ENCODE measurements at places on chromosomes 6 and 20.

- no peak for DNase-seq
Measured at GRCh38 chr6:72422171-72422570, 199.7 kb upstream of the KCNQ5 start.

GRCh38 chr6:40599555-40599954 lies 12.4 kb upstream of the LRFN2 start:
- DNase-seq = no peak

GRCh38 chr20:58566981-58567380 lies 51.8 kb upstream of the APCDD1L start:
- DNase-seq = no peak

DNA sequence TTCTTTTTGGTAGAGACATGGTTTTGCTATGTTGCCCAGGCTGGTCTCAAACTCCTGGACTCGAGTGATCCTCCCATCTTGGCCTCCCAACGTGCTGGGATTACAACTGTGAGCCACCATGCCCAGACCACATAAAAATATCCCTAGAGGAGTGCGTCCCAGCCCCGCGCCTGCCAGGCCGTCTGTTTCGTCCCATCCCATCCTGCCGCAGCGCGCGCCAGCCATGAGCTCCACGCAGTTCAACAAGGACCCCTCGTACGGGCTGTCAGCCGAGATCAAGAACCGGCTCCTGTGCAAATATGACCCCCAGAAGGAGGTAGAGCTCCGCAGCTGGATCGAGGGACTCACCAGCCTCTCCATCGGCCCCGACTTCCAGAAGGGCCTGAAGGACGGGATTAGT lies 16.6 kb upstream of the AMD1 start:
- DNase-seq = no peak

DNA sequence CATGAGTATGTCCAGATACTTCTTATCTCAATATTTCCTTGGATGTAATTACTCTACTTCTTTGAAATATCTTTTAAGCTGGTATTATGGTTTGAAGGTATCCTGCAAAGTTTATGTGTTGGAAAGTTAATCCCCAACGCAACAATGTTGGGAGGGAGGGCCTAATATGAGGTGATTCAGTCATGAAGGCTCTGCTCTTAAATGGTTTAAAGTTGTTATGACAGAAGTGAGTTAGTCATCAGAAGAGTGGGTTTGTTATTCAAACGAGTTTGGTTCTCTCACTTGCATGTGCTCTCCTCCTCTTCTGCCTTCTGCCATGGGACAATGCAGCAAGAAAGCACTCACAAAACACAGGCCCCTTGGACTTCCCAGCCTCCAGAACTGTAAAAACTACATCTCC lies 176.3 kb downstream of the KCNQ5 start:
- no peak for DNase-seq

DNA sequence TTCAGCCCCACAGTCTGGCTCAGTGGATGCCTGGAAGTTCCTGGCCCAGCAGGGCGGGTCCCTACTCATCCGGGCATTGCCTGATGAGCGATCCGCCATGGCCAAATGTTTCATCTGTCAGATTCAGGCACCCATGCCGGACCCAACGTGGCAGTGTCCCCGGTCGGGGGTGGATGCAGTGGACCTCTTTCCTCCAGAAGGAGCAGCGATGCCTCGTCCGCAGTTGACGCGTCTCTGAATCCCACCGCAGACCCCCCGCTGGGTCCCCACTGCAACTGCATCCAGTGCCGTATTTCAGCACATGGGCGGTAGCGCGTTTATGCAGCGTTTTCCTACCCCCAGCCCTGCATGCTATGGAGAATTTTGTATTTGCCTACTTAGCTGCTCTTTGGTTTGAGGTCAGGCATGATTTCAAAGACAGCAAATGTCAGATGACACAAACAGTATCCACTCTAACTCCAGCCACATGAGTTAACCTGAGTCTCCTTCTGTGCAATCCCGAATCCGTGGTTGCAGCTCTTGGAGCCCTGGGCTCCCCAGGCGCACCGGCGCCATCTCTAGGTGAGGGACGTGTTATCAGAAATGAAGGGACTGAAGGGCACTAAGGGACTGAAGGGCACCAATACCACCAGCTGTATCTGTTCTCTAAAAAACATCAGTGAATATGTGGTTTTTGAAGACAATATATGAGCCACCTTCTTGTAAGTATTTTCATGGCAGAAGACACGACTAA lies 72.6 kb upstream of the THBS2 start:
- no peak for DNase-seq

- peak; percentile 84 for DNase-seq
Measured at GRCh38 chr6:30686009-30686907, at the start of gene PPP1R18. Gene PPP1R18, minus strand, starts transcription at chr6:30686645. Its CDS starts 627 bp downstream, at chr6:30686018.

GRCh38 chr6:42269553-42269952 lies 51.9 kb upstream of the MRPS10 start:
- DNase-seq = peak; percentile 18

GRCh38 chr6:136788069-136788902 lies 4.0 kb downstream of the MAP3K5 start:
- DNase-seq = no peak

DNA sequence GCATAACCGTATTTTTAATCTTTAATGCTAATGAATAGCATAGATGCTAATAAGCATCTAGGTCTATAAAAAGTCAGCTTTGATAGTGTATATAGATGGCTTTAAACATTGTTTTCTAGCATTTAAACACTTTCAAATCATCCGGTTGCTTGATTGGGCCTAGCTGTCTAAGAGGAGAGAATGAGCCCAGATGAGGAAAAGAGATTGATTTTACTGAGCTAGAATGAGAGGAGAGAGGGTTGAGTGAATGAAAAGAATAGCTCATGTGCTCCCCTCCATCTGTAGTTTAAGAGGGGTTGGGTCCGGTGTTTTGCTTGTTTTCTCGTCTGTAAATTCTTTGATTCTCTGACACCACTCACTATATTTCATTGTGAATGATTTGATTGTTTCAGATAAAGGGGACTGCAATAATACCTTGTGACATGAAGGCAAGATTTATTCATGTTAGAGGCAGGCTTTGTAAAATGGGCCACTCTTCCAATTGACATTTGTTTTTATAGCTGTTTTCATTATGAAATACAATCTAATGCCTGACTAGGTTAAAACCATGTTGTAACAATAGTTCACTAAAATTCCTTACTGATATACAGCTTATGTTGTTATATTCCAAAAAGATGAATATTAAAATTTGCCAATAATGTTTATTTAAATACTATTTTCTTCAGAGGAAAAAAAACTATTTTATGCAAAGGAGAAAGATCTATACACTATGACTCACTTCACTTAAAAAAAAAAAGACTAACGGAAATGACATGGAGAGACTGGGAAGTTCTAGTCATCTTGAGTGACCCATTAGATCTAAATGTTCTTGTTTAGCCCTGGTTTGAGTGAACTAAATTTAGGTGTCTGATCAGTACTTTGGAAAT lies 3.2 kb downstream of the PTPN1 start:
- no peak for DNase-seq

- DNase-seq = no peak
Measured at GRCh38 chr6:79632580-79632979, 1.5 kb downstream of the SH3BGRL2 start.

- DNase-seq = no peak
Measured at GRCh38 chr6:158665332-158665731, 15.5 kb downstream of the SYTL3 start.

DNA sequence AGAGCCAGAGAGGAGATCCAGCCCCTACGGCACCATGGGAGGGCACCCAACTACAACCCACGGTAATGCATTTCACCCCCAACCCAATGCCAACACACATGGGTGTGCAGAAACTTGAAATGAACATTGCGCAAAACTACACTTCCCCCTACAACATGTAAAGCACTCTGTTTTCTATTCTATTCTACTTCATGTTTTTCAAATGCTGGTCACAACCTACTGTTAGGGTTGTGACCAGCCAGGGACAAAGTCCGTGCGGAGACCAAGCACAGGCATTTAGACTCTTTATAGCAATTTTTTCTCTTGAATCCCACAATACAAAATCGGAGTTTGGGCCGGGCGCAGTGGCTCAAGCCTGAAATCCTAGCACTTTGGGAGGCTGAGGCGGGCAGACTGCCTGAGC lies 90.6 kb downstream of the MRPL14 start:
- no peak for DNase-seq

DNA sequence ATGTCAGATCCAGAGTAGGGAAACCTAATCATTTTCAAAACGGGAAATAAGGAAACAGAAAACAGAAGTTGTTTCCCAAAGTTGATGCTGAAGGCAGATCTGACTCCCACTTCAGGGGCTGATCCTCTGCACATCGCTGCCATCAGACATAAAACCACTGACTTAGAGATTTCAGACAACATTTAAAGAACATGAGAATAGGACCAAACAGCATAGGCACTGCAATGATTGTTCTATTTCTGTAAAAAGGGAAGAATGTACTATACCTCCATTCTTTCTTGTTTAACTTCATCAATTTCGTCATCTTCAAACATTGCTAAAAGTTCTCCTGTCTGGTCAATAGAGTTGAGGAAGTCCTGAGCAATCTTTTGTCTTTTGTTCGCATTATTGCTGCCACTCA lies 324.7 kb upstream of the RUNX2 start:
- DNase-seq = no peak

GRCh38 chr20:58450254-58450653 lies 61.2 kb downstream of the VAPB start:
- DNase-seq = no peak

DNA sequence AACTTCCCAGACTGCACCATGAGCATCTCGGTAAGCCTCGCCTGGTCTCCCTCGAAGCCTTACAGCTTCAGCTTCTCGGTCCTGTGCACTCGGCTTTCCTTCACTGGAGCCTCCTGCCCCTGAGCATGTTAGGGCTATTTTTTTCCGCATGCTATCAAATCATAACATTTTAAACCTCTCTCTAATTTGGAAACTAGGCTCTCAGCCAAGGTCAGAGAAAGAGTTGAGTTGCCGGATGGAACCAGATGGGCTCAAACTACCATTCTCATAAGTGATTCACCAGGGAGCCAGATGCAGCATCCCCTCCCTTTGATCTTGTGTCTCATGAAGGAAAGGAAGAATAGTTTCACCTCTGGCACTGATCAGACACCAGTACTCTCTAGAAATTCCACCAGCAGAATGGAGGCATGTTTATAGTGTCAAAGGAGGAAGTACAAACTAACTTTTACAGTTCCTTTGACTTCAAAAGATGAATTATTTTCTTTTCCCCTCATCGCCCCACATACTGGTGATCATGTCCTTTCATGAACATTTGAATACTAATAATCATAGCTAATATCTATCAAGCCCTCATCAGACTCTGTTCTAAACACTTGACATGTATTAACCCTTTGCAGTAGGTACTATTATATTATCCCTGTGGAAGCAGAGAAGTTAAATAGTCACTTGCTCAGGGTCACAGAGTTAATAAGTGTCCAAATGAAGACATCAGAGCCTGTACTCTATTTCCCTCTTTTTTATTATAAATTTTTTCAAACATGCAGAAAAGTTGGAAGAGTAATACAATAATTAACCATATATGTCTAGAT lies 46.7 kb downstream of the MAP1LC3A start:
- no peak for DNase-seq

- DNase-seq = no peak
Measured at GRCh38 chr6:90289902-90290301, 6.7 kb downstream of the BACH2 start.

DNA sequence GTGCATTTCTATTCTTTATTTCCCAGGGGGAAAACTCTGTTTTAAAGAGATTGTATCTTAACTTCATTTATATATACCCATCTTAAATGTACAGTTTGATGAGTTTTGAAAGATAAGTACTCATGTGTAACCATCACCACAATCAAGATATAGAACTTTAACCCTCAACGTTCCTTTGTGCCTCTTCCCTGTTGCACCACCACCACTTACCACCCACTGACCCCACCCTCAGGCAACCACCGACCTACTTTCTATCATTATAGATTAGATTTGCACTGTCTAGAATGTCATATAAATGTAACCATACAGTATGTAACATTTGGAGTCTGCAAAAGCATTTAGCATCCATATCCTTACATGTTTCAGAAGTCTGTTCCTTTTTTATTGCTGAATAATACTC lies 121.0 kb downstream of the RTN4IP1 start:
- no peak for DNase-seq

GRCh38 chr20:57712851-57713504 lies 3.2 kb upstream of the PMEPA1 start:
- DNase-seq = no peak

DNA sequence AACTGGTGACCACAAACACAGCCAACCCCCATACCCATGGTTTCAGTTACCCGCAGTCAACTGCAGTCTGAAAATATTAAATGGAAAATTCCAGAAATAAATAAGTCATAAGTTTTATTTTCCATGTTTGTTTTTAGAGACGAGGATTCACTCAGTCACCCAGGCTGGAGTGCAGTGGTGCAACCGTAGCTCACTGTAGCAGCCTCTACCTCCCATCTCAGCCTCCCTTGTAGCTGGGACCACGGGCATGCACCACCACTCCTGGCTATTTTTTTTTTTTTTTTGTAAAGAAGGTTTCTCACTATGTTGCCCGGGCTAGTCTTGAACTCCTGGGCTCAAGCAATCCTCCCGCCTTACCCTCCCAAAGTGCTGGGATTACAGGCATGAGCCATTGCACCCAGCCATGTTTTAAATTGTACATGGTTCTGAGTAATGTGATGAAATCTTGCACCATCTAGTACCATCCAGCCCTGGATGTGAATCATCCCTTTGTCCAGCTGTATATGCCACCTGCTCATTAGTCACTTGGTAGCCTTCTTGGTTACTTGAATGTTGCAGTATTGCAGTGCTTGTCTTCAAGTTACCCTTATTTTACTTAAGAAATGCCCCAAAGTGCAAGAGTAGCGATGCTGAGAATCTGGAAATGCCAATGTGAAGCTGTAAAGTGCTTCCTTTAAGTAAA lies 14.5 kb downstream of the CSNK2A1 start:
- no peak for DNase-seq

- no peak for DNase-seq
Measured at GRCh38 chr6:148887181-148887580, 140.4 kb downstream of the UST start.

- no peak for DNase-seq
Measured at GRCh38 chr20:52039790-52040189, 151.8 kb downstream of the ZFP64 start.

- DNase-seq = no peak
Measured at GRCh38 chr20:15708984-15709598, 864.2 kb downstream of the KIF16B start.

GRCh38 chr6:113128661-113129060 lies 728.5 kb upstream of the MARCKS start:
- DNase-seq = no peak

GRCh38 chr6:43668151-43669028 lies 19.2 kb downstream of the MRPS18A start:
- DNase-seq = peak; percentile 30

GRCh38 chr6:149395185-149395584 lies 4.9 kb upstream of the SUMO4 start:
- no peak for DNase-seq

- DNase-seq = no peak
Measured at GRCh38 chr20:19212821-19213502, 520 bp downstream of the SLC24A3 start.

GRCh38 chr6:33248643-33248931 lies 23.1 kb downstream of the VPS52 start:
- no peak for DNase-seq

Measured in T-cell (primary cell).